ENCODE measurements at places on chromosomes 5 and 9.

- DNase-seq = no peak
These were observed 415.7 kb downstream of the ZNF608 start for GRCh38 chr5:124330595-124331220.

DNA sequence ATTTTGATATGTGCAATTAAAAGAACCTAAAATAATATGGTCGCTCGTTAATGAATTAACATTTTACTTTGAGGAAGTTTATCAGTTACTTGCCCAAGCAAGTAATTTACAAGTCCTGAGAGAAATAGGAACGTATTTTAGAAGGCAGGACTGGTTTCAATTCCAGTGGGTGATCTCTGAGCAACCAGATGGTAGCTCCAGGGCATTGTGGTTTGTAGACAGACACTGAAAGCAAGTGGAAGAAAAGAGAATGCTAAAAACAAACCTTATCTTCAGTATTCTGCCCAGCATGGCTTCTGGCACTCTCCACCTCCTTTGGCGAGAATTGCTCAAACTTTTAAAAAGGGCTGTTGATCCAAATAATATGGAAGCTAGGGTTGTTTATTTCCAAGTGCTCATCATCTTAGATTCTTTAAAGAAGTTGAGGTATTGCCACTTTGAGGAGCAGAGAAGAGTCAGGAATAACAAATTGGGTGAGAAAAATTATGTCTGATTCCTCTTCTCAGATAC lies 31.8 kb upstream of the ERAP2 start:
- DNase-seq = no peak

- DNase-seq = no peak
These were observed 4.3 kb upstream of the ACER2 start for GRCh38 chr9:19404283-19405075.

DNA sequence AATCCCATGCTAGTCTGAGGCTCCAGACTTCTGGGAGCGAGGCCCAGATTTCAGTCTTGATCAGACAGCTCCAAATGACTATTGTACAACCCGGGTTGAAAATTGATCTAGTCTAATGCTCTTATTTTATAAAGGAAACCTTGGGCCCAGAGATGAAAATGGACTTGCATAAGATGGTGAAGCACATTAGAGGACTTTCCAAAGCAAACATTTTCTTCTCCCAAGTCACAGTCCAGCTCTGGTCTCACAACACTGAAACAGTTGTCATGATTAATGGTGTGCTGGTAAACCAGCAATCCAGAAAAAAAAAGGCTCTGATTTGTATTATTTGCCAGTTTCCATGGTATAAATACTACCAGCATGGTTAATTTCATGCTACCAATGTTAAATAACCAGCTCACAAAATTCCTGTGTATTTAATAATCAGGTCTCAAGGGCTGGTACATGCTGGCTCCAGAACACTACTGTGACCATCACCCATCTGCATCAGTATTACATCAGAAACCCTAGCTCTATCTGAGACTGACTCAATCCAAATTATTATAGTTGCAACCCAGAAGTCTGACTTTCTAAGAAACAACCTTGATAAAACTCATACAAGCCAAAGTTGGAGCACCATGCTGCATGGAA lies 32.5 kb upstream of the ABLIM3 start:
- DNase-seq = no peak

- no peak for DNase-seq
These were observed 169.7 kb downstream of the MPDZ start for GRCh38 chr9:13109781-13110180.
